Activated naive CD4-positive, alpha-beta T cell (primary cell): ENCODE measurements at places on chromosomes 3 and 15.
A peak's percentile ranks its signal among the peaks of the same experiment; 100 is the strongest.

DNA sequence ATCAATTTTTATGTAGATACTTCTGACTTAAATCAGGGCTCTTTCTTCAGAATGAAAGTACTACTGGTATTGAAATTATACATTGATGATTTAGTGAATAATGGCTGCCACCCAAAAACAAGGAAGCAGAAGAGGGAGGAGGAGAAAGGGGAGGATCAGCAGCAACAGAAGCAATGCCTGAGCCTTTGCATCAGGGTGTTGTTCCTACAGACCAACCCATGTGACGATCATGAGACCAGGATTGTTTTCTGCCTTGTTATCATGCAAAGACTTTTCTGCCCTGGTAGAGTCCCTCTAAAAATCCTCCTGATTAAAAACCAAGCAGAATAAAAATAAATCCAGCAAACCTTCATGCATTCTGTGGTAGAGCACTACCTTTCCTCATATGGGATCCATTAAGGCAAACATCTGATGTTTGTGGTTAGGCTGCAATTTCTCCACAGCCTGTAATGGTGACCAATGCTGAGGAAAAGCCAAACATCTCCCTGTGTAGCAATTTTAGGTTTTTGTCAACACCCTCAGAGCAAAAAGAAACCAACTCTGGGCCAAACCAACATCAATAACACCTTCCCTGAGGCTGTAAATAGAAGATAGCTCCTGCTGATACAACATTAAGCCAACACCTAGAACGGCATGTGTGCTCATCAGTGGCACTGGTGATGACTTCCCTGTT lies 191.7 kb downstream of the ATP8B4 start:
- DNase-seq = no peak

- no peak for DNase-seq
These were observed 17.9 kb downstream of the FANCD2OS start for GRCh38 chr3:10090179-10090578.

DNA sequence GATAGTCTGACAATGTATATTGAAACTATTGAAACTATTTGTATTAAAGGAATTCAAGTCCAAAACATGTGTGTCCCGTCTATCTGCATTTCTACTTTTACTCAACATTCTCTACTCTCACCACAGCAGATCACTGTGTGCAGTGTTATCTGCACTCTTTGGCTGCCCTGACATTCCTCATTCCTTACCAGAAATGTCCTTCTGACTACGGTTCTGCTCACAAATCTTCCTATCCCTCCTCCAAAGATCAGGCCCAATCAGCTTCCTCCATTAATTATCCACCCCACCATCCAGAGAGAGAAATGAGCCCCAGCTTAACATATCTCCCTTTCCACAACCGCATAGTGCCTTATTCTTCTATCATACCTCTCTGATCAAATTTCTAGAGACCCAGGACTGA lies 94.7 kb downstream of the TBL1XR1 start:
- DNase-seq = no peak

GRCh38 chr3:150520408-150520807 lies 25.9 kb downstream of the SERP1 start:
- DNase-seq = no peak

GRCh38 chr3:81967393-81967792 lies 205.9 kb upstream of the GBE1 start:
- DNase-seq = no peak

GRCh38 chr3:85567071-85567676 lies 608.4 kb downstream of the CADM2 start:
- DNase-seq = no peak

DNA sequence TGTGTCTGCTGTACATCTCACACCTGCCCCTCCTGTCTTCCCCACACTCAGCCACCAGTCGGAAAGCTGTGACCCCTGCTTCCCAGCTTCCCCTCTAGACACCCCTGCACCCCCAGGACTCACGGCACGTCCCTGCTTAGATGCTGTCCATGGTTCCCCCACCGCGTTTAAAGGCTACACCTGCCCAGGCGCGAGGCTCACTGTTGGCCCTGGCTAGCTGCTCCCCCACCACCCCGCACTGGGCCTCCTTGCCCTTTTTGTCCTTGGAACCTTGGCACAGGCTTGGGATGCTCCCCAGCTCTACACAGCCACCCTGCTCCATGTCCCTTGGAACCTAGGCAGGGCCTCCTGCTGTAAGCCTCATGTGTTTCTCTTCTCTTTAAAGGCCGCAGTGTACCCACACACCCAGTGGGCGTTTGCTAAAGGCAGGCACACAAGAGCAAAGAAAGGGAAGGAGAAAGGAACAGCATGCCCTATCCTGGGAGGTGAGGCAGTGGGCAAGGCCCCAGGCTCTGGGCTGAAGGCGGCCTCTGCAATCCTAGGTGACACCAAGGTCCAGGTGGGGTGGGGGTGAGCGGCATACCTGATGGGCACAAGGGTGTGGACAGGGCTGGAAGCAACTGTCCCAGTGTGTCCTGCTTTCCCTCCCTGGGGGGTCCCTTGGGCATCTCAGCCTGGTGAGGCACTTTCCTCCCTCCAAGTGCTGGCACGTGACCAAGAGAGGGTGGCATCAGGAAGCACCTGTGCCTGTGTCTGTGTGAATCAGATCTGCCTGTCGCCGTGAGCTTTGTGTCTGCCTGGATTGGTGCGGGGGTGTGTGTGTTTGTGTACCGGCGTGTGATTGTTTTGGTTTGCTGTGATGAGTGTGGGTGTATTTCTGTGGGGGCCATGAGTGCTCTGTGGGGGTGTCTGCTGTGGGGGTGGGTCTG lies 54.4 kb downstream of the TPRA1 start:
- no peak for DNase-seq

DNA sequence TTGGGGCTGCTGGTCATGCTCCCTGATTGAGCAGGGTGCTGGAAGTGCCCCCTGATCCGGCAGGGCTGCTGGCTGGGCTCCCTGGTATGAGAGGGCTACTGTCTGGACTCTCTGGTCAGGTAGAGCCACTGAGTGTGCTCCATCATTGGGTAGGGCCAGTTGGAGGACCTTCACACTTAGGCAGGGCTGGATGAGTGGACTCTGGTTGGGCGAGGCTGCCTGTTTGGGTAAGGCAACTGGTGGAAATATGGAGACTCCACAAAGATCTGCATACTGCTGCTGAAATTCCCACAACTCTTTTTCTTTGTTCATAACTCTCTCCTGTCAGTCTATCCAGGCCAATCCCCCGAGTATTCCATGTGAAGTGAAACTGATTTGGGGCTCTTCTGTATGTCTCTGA lies 80.8 kb downstream of the CD200 start:
- DNase-seq = no peak

- no peak for DNase-seq
These were observed 21.1 kb downstream of the UPK1B start for GRCh38 chr3:119194237-119195150.

GRCh38 chr3:49942651-49943050 lies 2.7 kb downstream of the RBM6 start:
- DNase-seq = no peak

- no peak for DNase-seq
These were observed 120.3 kb downstream of the ASB7 start for GRCh38 chr15:100722551-100723314.

DNA sequence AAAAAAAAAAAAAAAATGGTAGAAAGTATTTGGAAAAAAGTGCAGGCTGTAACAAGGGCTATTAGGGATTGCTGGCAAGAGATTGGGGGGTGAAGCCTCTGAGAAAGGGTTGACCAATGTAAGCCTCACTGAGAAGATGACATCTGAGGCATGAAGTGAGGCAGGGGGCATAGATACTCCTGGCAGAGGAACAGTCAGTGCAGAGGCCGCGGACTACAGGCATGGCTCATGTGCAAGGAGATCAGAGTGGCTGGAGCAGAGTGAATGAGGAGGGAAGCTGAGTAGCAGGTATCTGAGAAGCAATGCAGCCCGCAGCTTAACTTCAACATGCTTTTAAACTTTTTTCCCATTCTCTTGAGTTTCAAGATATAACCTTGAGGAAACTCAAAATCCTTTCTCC lies 5.4 kb downstream of the FBXL22 start:
- no peak for DNase-seq

- DNase-seq = peak; percentile 44
These were observed 11.1 kb upstream of the ABHD10 start for GRCh38 chr3:111967651-111968274.

- DNase-seq = no peak
These were observed 423 bp downstream of the TKT start for GRCh38 chr3:53255423-53255774.
